NCI-H1092 treated with DMSO at 0.1 percent for 48 hours (cell line): ENCODE measurements at places on chromosomes 6 and 20.

- DNase-seq = no peak
Observed at GRCh38 chr20:58646257-58646656, 4.8 kb upstream of the STX16 start.

- DNase-seq = no peak
Observed at GRCh38 chr20:49804364-49804763, 8.3 kb upstream of the SLC9A8 start.

DNA sequence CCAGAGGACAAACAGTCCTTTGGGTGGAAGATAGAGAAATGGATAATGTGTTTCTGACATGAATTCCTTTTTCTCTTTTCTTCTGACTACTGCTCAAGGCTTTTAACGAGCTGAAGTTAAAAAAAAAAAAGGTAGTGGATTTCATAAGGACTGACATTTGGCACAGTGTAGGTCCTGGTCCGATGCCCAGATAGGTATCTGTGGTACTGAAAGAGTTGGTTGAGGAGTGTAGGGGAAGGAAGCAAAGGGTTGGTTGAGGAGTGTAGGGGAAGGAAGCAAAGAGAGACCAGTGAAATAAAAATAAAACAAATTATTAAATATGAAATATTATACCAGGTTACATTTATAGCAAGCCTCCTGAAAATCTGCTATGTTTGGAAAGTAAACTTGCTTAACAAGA is 11.8 kb downstream of the UTRN start:
- no peak for DNase-seq

DNA sequence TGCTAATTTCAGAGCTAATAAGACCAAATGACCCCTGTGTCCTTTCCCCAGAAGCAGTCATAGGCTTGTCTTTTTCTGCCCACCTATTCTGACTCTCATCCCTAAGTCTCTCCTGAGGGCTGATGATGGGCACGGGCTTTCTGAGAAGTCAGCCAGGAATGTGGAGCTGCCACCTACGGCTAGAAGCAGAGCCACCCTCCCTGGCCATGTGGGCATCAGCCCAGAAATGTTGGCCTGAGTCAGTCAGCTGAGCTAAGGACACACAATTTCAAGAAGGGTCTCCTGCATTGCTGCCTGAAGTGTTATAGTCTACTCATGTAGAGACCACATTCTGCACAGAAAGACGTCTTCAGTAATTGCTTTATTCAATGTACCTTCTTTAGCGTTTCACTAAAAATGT is 17.1 kb downstream of the MYLIP start:
- no peak for DNase-seq

DNA sequence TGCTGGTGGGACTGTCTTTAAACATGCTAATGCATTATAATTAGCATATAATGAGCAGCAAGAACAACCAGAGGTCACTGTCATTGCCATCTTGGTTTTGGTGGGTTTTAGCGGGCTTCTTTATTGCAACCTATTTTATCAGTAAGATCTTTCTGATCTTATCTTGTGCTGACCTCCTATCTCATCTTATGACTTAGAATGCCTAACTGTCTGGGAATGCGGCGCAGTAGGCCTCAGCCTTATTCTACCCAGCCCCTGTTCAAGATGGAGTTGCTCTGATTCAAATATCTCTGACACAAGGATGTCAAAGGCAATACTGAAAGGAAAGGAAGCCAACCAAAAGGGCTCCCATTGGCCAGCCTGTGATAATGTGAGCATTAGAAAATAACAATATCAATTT is 29.8 kb upstream of the SEC63 start:
- no peak for DNase-seq

DNA sequence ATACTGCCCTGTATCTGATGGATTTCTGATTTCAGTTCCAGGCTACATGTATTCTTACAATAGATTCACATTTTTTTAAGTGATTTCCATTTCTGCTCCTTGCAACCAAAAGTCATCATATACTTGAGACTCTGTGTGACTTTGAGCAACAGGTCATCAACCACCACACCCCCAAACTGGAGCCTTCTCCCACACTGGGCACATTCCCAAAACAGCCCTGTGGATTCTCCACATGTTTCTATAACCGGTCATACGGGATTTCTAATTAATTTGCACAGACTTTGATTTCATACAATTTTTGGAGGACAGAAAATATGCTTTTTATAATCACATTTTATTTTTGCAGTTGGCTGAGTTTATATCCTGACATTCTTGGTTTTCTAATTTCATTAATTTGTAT is 317.2 kb upstream of the ID4 start:
- DNase-seq = no peak

- DNase-seq = no peak
Observed at GRCh38 chr6:73964241-73964854, 268.3 kb downstream of the CD109 start.

- DNase-seq = peak; percentile 82
Observed at GRCh38 chr20:2603816-2604505, 48.5 kb upstream of the NOP56 start.

- no peak for DNase-seq
Observed at GRCh38 chr6:43226192-43226851, 3.0 kb downstream of the DNPH1 start.

DNA sequence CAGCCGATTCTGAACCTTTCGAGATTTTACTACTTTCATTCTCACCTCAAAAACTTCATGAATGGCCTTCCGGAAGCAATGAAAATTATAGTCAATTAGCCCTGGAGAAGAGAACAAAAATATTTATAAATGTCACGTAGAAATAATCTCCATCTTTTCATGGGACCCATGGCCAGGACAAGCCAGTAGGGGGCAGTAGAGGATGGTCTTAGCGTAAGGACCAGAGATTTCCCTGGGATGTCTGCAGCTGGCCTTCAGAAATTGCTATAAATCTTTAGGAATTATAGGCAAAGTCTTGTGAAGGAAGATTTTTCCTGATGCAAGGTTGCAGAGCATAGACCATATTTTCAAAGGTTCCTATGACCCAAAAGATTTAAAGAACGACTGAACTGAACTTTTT is 15.6 kb upstream of the UBE2J1 start:
- peak; percentile 16 for DNase-seq

DNA sequence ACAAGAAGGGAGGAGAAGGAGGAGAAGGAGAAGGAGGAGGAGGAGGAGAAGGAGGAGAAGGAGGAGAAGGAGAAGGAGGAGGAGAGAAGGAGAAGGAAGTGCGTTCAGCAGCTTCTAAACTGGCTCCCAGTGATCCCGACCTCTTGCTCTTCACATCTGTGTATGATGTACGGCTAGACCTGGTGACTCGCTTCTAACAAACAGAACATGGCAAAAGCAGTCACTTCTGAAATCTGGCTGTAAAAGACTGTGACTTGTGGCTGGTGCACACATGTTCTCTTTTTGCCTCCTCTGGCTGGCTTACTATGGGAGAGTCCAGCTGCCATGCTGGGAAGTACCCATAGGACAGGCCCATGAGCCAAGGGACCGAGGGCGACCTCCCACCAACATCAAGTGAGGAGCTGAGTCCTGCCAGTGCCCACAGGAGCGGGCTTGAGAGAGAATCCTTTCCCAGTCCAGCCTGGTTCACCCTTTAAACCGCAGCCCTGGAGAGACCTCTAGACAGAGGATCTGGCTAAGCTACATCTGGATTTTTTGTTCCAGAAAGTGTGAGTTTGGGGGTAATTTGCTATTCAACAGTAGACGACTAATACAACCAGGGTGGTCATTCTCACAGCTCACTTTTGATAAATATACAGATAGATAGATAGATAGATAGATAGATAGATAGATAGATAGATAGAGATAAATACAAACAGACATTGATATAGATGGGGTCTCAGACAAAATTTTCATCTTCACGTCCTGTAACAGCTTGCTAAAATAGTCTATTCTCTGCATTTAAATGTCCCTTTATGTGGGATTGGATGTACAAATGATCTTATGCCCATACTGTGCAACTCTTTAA is 42.3 kb downstream of the RPP40 start:
- DNase-seq = no peak
